ENCODE measurements at places on chromosomes 3 and 15.

DNA sequence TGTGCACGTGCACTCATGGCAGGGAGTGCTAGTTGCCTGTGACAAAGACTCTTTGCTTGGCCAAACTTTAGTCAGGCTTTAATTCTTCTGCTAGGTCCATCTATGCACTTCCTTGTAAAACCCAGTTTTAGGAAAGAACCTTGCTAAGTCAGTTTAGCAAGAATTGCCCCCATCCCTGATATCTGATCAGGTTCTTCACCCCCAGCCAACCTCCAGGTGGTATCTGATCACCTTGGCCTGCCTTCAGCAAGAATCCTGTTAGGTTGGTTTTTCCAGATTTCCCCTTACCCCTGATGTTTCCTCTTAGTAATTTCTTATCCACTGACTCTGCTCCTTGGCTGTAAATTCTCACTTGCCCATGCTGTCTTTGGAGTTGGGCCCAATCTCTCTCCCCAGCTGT is 8.4 kb downstream of the HSPBAP1 start:
- no peak for DNase-seq

DNA sequence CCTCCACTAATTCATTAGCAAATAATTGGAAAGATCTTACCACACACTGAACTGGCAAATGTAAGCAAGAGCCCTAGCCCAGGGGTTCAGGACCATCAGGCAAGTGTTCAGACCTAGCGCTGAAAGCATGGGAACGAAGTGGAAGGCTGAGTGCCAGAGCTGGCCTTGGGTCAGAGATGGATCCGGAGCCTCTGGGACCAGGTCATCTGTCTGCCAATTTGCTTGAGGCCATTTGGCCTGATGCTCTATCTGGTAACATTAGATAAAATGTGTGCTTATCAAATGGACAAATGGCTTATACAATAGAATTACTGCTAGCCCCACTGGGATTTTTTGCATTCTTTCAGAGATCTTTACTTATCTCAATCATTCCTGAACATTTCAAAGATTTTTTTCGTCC is 1.4 kb upstream of the TMC3 start:
- no peak for DNase-seq

- no peak for DNase-seq
Observed at GRCh38 chr3:110664148-110664547, 407.5 kb upstream of the NECTIN3 start.

DNA sequence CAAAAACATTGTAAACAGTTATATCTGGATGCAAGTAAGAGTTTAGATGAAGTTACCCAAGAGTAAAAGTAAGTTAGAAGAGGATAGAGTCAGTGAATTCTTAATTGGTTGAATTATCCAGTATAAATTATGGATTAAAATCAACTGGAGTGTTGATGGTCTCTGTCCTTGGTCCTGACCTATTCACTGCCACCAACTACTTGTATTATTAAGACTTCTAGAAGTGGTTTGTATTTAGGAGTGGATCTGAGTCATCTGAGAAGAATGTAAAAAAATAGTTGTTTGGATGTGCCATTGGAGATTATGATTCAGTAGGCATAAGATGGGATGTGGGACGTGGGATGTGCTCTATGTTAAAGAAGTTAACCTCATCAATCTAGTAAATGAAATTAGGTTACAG is 86.4 kb downstream of the SYNPR start:
- no peak for DNase-seq

GRCh38 chr15:92840149-92840548 is 60.0 kb upstream of the CHD2 start:
- peak; percentile 66 for DNase-seq

DNA sequence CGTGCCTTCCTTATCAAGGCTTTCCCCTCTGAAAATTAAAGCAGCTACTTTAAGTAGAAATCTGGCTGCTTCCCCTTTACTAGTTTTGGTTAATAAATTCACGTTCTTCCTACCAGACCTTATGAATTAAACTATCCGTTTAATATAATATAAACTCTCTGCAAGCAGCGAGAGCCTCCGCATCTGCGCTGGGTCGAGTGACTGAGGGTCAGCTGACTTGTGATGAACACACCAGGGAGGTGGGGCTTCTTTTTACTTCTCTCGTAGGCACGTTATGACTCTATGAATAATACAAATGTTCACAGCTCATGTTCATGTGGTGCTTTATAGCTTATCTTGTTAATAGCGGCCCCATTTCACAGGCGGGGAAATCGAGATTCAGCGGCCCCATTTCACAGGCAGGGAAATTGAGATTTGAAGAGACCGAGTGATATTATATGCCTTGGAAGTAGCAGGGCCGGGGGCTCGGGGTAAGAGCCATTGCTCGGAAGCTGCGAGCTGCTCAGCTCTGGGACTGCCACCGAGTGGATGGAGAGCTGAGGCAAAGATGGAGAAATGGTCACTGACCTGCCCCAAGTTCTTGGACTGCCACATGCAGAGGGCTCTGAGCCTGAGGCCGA is 8.3 kb downstream of the MUC4 start:
- no peak for DNase-seq

DNA sequence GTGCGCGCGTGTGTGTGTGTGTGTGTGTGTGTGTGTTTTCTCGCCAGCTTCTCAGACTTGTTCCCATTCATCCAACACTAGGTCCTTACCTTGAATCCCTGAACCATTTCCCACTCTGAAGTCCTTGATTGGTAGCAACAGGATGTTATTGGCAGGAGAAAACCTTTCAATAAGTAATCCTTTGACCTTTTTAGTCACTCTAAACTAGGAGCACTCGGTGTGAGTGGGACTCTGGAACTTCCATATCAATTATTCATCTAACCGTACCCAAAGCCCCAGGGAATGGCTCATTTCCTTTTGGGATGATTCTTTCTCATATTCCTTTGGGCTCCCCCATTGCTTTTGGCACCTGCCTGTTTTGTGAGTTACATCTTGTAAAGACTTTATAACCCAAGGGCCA is 140.2 kb upstream of the SPRED1 start:
- no peak for DNase-seq

DNA sequence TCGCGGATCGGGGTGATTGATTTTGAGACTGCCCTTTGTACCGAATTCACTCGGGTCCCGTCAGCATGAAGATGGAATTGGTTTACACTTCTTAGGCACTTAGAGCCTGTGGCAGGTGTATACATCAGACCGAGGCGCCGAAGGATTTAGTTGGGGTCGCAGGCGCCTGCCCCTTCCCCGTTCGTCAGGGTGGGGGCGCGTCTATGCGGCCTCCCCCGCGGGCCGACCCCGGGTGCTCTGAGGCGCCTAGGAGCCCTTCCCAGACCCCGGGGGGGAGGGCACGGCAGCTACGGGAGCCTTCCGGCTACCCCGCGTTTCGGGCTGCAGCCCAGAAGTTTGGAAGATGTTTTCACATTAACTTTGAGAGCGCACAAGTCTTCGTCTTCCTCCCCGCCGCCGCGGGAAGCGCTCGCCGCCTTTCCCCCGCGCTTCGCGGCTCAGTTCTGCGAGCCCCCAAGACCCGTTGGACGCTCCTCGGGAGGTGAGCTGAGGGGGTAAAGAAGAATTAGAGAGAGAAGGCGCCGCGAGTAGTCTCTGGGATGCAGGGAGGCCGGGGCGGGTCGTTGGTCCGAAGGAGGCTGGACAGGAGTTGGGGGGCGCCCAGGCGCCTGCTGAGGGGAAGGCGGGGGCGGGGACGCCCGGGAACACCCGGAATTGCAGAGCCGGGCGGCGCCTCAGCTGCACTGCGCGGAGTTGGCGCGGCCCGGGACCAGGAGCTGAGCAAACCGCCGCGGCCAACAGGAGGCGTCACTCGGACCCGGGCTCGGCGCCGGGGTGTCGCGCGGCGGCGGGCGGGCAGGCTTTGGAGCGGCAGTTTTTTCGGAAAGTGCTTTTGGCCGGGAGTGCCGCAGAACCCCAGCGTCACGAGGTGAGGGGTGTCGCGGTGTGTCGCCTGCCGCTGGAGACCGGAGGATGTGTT is 780 bp downstream of the TIPARP start:
- peak; percentile 68 for DNase-seq

- peak; percentile 82 for DNase-seq
Observed at GRCh38 chr3:78872195-78872594, 895.6 kb downstream of the ROBO1 start.

GRCh38 chr15:31214864-31215489 is 111.7 kb upstream of the KLF13 start:
- no peak for DNase-seq

- no peak for DNase-seq
Observed at GRCh38 chr15:55403531-55403930, 4.6 kb downstream of the CCPG1 start.

- no peak for DNase-seq
Observed at GRCh38 chr3:187131981-187132380, 7.3 kb downstream of the RPL39L start.

GRCh38 chr15:79195802-79196201 is 86.7 kb upstream of the ANKRD34C start:
- peak; percentile 25 for DNase-seq

DNA sequence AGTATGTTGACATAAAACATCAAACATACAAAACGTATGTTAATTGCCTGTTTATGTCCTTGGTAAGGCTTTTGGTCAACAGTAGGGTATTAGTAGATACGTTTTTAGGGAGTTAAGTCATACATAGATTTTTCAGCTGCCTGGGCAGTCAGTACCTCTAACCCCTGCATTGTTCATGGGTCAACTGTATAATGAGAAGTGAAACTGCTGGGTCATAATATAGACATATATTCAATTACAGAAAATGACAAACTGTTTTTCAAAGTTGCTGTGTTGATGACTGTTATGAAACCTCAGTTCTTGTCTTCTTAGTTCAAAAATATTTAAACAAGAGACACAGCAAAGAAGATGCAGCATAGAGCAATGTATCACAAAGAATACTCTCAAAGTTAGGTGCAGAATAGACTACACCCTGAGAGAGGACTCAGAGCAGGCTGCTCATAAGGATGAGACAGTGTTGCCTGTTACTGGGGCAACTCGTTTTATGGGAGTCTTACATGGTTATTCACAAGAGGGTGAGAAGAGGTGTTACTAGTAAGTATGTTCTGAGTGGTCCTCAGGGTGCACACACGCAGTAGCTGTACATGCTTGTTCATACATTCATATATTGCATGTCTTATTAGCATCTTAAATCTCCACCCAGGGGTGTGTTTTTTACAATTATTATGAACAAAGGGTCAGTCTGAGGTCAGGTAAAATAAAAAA is 53.1 kb upstream of the ADAMTS17 start:
- no peak for DNase-seq

GRCh38 chr3:153026026-153026425 is 136.0 kb upstream of the RAP2B start:
- no peak for DNase-seq

DNA sequence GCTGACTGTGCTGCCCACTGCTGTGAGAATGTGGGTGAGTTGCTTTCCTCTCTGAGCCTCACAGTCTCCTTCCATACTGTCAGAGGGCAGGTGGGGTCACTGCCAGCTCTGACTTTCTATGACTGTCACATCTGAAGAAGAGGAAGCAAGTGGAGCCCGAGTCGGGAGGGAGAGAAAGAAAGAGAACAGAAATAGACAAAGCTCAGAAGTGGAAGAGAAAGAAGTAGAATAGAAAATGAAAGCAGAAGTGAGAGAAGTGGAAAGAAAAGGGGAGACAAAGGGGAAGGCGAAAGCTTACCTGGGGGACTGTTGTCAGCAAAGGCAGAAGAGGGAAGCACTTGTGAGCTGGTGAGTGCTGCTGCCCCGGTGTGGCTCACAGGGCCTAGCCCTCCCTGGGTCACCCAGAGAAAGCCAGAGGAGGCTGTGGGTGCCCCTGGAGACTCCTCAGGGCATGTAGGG is 57.9 kb downstream of the EPHB1 start:
- DNase-seq = no peak

GRCh38 chr3:188834349-188834748 is 337.4 kb upstream of the TPRG1 start:
- no peak for DNase-seq

DNA sequence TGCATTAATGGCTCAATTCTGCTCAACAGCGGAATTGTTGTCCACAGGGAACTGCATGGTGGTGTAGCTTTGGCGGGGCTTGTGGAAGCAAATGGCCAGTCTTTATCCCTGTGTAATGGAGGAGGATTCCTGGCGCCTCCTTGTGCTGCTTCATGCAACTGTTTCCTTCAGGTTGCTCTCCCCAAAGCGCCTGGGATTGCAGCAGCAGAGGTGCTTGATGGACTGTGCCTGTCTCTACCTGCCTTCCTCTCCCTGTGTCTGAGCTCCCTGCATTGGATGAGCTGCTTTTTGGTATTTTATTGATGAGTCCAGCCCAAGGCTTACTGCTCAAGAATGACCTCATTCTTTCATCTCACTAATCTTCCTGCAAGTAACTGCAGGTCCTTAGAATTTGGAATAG is 72.9 kb upstream of the NDN start:
- no peak for DNase-seq

DNA sequence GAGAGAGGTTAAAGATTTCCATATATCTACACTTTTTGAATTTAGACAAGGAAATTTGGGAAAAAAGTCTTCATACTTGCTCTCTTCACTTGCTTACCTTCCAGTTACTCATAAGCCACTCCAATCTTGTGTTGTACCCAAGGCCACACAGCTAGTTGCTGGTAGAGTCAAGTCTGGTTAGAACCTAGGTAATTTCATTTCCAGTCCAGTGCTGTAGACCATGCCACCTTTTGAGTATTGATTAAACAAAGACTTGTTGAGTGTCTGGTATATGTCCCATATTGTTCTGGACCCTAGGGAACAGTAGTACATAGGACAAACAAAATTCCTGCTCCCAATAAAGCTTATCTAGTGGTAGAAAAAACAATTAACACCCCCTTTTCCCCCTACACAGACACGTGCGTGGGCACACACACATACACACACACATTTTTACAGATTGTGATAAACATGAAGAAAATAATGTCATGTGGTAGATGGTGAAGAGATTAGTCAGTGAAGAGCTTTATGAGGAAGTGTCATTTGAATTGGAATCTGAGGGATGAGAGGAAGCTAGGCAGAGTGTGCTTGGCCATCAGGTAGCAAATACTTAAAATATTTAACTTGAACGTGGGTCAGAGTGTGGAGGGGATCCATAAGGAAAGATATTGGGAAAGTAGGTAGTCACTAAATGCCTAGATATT is 2.1 kb downstream of the CMC1 start:
- no peak for DNase-seq

DNA sequence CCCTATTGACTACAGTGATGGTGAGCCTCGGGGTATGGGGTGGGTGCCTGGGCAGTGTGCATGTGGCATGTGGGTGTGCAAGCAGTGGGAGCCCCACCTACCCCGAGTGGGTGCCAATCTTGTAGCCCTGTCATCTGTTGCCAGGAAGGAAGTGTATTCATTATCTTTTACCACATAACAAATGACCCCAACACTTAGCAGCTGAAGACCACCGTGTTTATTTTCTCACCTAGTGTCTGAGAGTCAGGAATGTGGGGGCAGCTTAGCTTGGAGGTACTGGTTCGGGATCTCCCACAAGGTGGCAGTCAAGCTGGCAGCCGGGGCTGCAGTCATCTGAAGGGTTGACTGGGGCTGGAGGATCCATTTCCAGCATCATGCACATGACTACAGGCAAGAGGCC is 21.7 kb downstream of the XYLB start:
- no peak for DNase-seq

DNA sequence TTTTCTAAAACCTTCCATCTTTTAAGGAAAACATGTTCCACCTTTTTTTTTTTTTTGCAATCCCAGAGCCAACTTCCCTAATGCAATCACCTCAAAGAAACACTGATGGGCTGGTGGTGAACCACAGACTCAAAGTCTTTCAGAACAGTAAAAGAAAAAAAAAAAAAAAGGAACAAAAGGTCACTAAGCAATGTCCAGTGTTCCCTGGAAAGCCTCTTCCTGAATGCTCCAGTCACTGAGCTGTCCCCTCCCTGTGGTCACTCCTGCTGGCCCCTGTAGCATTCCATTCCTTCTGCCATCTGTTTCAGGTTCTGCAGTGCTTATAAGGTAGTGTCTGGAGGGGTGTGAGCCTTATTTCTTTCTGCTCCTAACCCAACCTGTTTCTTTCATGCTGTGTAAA is 53.3 kb downstream of the AAGAB start:
- DNase-seq = peak; percentile 83

Data from islet precursor cell (in vitro differentiated cells).